Caki2 (cell line): ENCODE measurements at places on chromosomes 12 and 14. TPM values are rescaled to one million over a fixed set of nuclear protein-coding genes. Genes with fewer than 3 reads are reported as not detected.

- DNase-seq: no peak
Measured at GRCh38 chr12:69055280-69055679, 122.3 kb upstream of the CPM start.

Gene PTPRB
- 2.8 and 3.2 TPM in 2 replicates for total RNA-seq

Gene TMEM179
- 3.1 and 8.1 TPM in 2 replicates for total RNA-seq

GRCh38 chr12:94258593-94258992 is 110.2 kb downstream of the PLXNC1 start:
- no peak for DNase-seq

DNA sequence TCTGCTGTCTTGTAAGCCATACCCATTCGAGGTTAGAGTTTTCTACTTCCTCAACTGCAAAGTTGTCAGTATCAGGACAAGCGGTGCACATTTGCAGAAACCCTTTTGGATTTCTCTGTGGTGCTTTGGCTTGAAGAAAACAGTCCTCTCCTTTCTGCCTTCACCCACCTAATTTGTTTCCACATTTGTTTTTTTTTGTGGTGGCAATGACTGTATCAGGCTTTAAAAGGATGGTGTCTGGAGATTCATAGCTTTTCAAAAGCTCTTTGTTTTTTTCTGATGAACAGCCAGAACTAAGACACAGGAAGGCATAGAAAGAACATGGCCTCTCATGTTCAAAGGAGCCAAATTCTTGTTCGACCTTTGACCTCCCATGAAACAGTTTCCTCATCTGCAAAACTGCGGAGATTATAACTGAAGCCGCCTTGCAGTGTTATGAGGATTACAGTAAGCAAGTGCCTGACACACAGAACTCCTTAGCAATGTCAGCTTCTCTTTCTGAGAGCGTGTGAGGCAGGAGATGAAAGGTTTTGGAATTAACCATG is 270.6 kb upstream of the TBX3 start:
- no peak for DNase-seq

DNA sequence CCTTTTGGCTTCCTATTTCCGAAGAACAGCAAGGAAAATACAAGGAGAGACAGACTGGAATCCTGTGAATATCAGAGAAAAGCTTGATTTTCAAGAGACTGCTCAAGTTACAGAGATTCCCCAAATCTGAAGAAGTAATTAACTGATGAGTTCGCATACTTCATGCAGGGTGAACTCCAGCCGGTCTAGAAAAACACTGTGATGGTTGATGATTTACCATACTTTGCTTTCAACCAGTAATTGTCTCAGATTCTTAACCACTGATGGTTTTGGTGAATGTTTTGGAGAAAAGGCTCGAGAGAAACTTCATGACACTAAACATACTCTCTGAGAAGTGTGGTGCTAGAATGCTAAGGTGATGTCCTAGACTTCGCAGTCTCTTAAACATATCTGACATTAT is 4.4 kb upstream of the PLXNC1 start:
- DNase-seq: no peak

DNA sequence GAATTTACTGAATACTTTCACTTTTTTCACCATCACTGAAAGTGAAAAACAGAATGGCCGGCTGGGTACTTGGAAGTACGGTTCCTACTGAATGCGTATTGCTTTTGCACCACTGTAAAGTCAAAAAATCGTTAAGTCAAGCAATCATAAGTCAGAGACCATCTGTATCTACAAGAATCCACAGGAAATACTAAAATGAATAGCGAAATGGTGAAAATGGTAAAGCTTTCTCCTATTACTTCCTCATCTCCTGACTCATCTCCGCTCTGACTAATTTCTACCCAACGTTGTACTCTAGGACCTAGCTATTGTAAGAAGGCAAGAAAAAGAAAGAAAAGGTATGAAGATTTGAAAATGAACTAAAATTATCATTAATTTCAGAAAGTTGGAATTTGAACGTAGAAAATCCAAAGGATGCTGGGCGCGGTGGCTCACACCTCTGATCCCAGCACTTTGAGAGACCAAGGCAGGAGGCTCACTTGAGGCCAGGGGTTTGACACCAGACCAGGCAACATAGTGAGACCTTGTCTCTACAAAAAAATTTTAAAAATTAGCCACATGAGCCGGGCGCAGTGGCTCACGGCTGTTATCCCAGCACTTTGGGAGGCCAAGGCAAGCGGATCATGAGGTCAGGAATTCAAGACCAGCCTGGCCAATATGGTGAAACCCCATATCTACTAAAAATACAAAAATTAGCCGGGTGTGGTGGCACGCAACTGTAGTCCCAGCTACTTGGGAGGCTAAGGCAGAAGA is 5.3 kb upstream of the CDCA4 start:
- DNase-seq: no peak

Gene FAM90A1
- total RNA-seq: 1.5 TPM in 1 of 2 replicates, not detected in the other

Gene ERP27
- not detected in 2 replicates for total RNA-seq

Gene TAS2R50
- not detected in 2 replicates for total RNA-seq

- DNase-seq: no peak
Measured at GRCh38 chr14:37591941-37592481, 3.0 kb downstream of the FOXA1 start.

DNA sequence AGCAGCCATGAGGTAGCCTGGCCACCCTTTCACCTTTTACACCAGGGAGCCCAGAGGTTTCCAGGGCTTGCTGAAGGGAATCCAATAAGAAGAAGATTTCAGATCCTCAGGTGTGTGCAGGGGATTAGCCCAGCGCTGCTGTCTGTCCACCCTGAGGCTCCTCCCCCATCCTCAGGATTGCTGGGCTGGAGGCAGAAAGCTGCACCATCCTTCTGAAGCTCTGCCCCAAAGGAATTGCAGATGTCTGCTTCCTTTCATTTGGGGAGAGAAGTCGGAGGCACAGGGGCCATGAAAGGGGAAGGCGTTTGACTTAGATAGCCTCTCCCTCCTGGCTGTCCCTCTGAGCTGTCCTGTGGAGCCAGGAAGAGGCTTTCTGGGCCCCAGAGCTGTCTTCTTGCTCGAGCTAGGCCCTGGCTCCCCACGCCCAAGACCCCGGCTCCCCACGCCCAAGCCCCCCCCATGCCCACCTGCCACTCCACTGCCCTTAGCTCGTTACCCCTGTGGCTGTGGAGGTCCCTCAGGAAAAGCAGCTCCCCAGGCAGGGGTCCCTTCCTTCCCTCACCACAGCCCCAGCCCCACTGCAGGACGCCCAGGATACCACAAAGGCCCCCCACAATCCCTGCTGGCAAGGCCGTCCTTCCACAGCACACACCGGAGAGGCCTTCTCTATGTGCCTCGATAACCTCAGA is 359.0 kb downstream of the CACNA1C start:
- no peak for DNase-seq

DNA sequence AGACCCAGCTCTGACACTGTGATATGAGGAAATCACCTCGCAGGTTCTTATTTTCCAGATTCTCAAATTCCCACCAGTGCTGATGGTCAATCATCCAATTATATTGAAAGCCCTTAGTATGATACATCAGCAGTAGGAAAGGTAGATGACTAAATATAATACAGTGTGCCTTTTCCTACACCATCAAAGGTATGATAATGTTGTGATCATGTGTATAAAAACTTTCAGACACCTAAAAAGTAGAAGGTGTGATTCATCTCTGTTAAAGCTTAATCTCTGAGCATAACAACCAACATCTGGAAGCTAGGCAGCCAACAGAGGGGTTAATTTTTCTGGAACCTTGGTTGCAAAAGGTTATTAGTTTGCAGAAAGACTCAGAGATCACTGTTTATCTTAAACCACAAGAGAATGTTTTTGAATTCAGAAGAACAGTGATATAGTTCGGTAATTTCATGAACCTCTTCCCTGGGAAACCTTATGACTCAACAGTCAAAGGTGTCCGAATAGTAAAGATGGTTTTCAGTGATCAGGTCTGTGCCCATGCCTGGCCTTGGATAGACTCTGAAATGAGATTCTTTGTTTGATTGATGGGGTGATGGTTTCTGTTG is 122.5 kb downstream of the ETV6 start:
- peak; percentile 98 for DNase-seq

Gene GPD1
- not detected in 2 replicates for total RNA-seq

GRCh38 chr12:48542300-48542928 is 17.0 kb downstream of the OR8S1 start:
- DNase-seq: no peak

- DNase-seq: no peak
Measured at GRCh38 chr12:8696442-8697090, 1.2 kb upstream of the RIMKLB start.

GRCh38 chr12:28536088-28536487 is 345.8 kb downstream of the CCDC91 start:
- no peak for DNase-seq

Gene VRTN
- 0.03 TPM in 1 of 2 replicates, not detected in the other for total RNA-seq

Gene ADCY4
- not detected in 2 replicates for total RNA-seq

- peak; percentile 84 for DNase-seq
Measured at GRCh38 chr12:12779529-12779928, 5.9 kb upstream of the APOLD1 start.

Gene KRT71
- total RNA-seq: not detected in 2 replicates

- DNase-seq: no peak
Measured at GRCh38 chr14:50001999-50002925, 109.4 kb downstream of the ARF6 start.

Gene SLC6A12
- 0.95 TPM in 1 of 2 replicates, not detected in the other for total RNA-seq

DNA sequence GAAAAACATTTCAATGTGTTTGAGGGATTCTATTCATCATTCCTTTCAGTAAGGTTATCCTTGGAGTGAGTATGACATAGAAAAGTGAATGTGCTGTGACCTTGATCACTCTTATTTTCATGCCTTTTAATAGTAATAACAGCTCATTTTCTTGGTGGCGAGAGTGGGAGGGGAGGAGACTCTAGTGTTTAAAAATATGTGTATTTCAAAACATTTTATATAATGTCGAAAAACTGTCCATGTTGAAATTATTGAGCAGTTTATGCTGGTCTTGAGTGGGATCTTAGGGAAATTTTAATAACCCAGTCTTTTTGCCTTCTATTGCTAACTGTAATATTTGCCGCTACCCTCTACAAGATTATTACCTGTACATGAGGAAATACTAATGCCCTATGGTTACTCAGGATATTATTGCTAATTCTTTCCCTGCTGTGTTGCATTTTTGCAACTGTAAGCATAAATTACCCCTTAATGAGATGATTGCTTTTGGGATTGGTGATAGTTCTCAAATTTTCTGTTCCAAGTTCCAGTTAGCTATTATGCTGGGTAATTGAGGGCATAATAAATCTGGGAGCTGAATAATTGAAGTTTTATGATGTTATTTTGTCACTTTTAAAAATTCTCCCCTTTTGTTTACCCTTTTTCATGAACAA is 21.9 kb downstream of the ATF7IP start:
- no peak for DNase-seq

Gene COX8C
- total RNA-seq: not detected in 2 replicates

- no peak for DNase-seq
Measured at GRCh38 chr14:68888025-68888850, 90.9 kb downstream of the ACTN1 start.

Gene LRFN5
- not detected in 2 replicates for total RNA-seq

GRCh38 chr14:21022686-21023085 is 2.2 kb downstream of the NDRG2 start:
- no peak for DNase-seq

- peak; percentile 55 for DNase-seq
Measured at GRCh38 chr12:22729957-22730443, 105.0 kb downstream of the ETNK1 start.
